T-cell (primary cell): ENCODE measurements at places on chromosomes 11 and 22. TPM values are rescaled to one million over a fixed set of nuclear protein-coding genes. Genes with fewer than 3 reads are reported as not detected.

SCGB1D2 gene
- total RNA-seq: not detected

SLC3A2 gene
- 178 TPM for total RNA-seq

PARVG gene
- total RNA-seq: 236 TPM

DNA sequence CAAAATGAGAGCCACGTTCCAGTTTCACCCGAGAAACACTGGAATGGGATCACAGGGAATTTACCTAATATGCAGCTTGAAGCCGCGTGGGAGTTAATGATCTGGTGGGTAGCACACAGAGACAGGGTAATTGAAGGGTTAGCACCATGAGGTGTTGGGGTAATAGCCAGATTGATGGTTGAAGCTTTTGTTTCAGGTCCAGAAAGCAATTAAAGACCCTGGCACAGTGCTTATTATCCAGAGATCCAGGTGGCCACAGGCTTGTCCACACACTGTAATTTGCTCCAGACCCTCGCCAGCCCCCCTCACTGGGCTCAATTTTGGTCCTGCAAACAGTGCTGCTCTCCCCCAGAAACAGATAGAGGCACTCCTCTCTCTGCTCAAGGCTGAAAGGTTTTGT is 282.5 kb upstream of the ISX start:
- no peaks in the 10 kb centered on the region for H3K4me1 ChIP-seq
- no peaks in the 10 kb centered on the region for H3K27me3 ChIP-seq
- no peak overlapping the region for H3K27ac ChIP-seq
- no peak for DNase-seq
- no peaks in the 10 kb centered on the region for H3K36me3 ChIP-seq

SGSM1 gene
- total RNA-seq: 1.4 TPM

SAA2 gene
- not detected for total RNA-seq

ST14 gene
- total RNA-seq: 0.53 TPM

NPTXR gene
- 4.9 TPM for total RNA-seq

DNA sequence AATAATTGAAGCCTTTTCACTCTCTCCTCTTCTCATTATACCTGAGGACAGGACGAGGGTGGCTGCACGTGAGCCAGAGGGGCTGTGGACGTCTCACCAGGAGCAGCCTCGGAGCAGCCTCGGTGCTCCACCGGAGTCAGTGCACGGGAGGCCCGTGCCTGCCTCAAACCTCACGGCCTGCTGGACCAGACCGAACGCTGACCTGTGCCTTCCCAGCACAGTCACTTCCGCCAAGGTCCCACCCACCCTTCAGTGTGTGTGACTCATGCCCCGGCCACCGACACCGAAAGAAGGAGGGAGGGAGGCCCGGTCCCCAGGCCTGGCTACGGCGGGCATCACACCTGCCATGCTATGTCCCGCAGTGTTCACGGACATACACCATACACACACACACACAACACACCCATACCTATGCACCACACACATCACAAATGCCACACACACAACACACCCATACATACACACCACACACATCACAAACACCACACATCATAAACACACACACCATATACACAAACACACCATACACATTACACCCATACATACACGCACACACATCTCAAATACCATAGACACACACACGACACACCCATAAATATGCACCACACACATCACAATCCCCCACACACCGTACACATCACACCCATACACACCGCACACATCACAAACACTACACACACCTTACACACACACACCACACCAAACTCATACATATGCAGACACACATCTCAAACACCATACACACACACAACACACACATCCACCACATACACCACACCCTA is 1506.5 kb downstream of the TBC1D22A start:
- H3K27me3 ChIP-seq: peaks cover 45% of the 10 kb centered on the region
- H3K36me3 ChIP-seq: no peaks in the 10 kb centered on the region
- DNase-seq: no peak
- H3K27ac ChIP-seq: no peak overlapping the region
- H3K4me3 ChIP-seq: no peak overlapping the region

- H3K4me1 ChIP-seq: no peaks in the 10 kb centered on the region
- no peak overlapping the region for H3K4me3 ChIP-seq
- no peak overlapping the region for H3K27ac ChIP-seq
- no peak for DNase-seq
- H3K27me3 ChIP-seq: peaks cover 18% of the 10 kb centered on the region
Measured at GRCh38 chr22:49081261-49081666, 746.4 kb downstream of the BRD1 start.

- no peaks in the 10 kb centered on the region for H3K4me1 ChIP-seq
- no peaks in the 10 kb centered on the region for H3K36me3 ChIP-seq
- no peak overlapping the region for H3K4me3 ChIP-seq
- no peak overlapping the region for H3K27ac ChIP-seq
- DNase-seq: no peak
Measured at GRCh38 chr11:119907878-119908572, 179.0 kb upstream of the NECTIN1 start.

DNA sequence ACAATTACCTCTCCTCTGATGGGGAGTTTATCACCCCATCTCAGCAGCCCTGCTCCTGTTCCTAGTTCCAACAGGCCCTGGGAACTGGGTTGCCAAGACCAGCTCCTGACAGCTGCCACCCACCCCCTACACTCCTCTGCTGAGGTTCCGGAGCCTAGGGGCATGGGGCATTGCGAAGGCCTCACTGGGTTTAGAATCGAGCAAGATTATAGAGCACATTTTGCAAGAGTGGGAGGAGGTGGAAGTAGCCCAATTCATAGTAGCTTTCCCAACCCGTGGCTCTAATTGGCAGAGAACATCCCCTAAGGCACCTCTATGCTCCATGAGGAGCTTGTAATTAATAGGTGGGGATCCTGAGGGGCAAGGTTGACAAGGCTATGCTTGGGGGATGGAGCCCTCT is 23.0 kb downstream of the MYEOV start:
- DNase-seq: no peak
- no peaks in the 10 kb centered on the region for H3K36me3 ChIP-seq
- peaks cover 6% of the 10 kb centered on the region for H3K4me1 ChIP-seq
- no peak overlapping the region for H3K27ac ChIP-seq

PRRG4 gene
- total RNA-seq: 0.08 TPM

LRRC4C gene
- total RNA-seq: not detected

CARNS1 gene
- total RNA-seq: 9.0 TPM

SCGB2A2 gene
- not detected for total RNA-seq

GRCh38 chr11:61627850-61628661 is 47.2 kb upstream of the SYT7 start:
- no peaks in the 10 kb centered on the region for H3K27me3 ChIP-seq
- H3K4me3 ChIP-seq: no peak overlapping the region
- no peaks in the 10 kb centered on the region for H3K36me3 ChIP-seq
- no peaks in the 10 kb centered on the region for H3K4me1 ChIP-seq
- DNase-seq: peak; percentile 7

HIC2 gene
- total RNA-seq: 12.1 TPM

DNA sequence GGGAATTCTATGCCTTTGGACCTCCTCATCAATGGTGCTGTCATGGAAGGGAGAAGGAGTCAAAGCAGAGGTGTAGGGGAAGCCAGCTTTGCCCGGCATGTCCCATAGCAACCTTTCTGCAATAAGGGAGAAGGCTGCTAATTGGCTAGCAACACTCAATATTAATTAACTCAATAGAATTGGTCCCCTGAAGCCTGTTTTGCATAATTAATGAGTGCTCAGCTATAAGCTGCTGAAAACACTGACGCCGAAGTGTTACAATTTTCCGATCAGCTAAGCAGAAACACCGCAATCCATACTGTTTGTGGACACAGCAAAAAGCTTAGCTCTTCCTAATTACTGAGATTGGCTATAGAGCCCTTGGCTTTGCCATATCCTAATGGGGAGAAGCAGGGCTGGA is 245.0 kb downstream of the CSNK2A3 start:
- no peak overlapping the region for H3K4me3 ChIP-seq
- no peak overlapping the region for H3K27ac ChIP-seq
- no peaks in the 10 kb centered on the region for H3K27me3 ChIP-seq
- peaks cover 2% of the 10 kb centered on the region for H3K4me1 ChIP-seq

ANO5 gene
- total RNA-seq: not detected
